Stimulated activated CD8-positive, alpha-beta memory T cell treated with anti-CD3 and anti-CD28 coated beads, Interleukin-15, amount 100 ng/mL, for 1 hour (primary cell): ENCODE measurements at places on chromosomes 7 and 10.

GRCh38 chr10:102004376-102004775, 51.6 kb downstream of the ARMH3 start:
- DNase-seq = no peak

- no peak for DNase-seq
Observed at GRCh38 chr7:121113288-121113687, 124.8 kb downstream of the CPED1 start.

DNA sequence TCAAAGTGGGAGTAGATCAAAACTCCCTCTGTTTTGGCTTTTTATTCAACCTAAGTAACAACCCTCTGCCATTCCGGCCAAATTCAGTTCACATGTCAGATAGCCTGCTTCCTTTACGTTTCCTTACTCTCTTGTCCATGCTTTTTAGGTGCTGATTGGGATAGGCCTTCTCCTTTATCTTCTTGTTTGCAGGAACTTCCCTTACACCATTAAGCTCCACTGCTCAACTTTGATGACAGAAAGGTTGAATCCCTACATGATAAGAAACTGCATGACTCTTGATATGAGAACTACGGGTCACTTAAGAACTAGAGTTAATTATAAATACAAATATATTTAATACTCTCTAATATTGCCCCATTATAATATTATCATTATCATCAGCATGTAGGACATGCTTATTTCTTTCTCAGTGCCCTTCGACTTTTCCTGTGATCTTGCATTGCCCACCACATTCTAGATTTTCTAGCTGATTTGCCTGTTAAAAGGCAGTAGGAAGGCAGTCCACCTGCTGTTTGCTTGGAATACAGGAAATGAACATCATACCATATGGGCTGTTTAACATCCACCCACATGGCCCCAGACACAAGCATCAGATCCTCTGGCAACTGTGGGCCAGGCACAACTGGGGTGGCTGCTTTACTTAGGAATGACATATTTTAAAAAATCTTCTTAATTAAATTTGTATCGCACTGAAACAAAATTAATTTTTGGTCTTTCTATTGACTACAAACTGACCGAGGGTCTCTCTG, 59.7 kb upstream of the CCDC6 start:
- DNase-seq = no peak

DNA sequence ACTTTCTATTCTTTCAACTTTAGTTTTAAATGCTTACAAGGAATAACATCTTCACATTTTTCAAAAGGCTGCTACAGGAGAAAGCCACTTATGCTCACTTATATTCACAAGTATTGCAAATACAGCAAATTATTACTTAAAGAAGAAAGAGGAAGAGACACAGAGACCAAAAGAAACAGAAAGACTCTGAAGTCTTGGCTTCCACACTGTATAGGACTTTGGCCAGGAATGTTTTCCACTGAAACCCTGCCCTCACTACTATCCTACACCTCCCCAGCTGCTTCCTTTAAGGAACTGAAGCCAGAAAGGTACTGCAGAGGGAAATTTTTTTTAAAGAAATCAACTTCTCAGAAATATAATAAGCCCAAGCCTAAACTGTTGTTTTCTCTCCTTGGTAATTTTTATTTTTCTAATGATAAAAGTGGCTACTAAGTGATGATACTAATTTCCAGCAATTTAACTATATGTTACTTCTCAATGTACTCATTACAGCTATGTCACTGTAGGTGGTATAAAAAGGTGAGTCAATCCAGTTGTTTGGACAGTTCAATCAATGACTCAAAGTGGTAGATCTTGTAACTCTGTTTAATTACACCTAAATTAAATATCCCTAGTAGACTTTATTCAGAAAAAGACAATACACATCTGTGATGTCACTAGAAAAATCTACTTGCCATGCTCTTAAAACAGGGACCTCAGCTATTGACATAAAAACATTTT, 231.6 kb downstream of the GRM8 start:
- no peak for DNase-seq

DNA sequence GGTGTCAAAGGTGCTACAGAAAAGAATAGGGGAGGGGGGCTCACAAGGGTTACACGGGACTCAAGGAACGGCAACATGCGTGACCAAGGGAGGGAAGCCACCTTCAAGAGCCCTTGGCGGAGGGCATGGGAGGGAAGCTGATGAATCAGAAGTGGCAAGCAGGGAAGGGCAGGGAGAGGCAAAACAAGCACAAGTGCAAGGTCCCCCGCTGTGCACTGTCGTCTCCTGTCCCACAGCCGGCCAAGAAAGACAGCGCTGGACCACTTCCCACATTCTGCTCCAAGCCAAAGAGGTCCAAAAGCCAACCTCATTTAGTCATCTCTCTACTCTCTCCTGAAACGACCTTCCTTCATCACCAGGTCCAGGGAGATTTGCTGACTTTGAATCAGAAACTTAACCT, 102.7 kb downstream of the CALN1 start:
- no peak for DNase-seq

- no peak for DNase-seq
Observed at GRCh38 chr10:132146271-132146671, 40.5 kb upstream of the DPYSL4 start.

- DNase-seq = no peak
Observed at GRCh38 chr7:26603631-26604030, 260.8 kb downstream of the SKAP2 start.

- no peak for DNase-seq
Observed at GRCh38 chr7:33745934-33746333, 159.4 kb upstream of the BMPER start.

GRCh38 chr10:116255886-116256751, 16.9 kb downstream of the GFRA1 start:
- no peak for DNase-seq

- DNase-seq = no peak
Observed at GRCh38 chr7:90461219-90461618, 8.2 kb upstream of the PTTG1IP2 start.

GRCh38 chr10:114060456-114060855, 16.8 kb downstream of the ADRB1 start:
- no peak for DNase-seq

GRCh38 chr10:47078393-47079203, 167.4 kb downstream of the PTPN20 start:
- DNase-seq = no peak

DNA sequence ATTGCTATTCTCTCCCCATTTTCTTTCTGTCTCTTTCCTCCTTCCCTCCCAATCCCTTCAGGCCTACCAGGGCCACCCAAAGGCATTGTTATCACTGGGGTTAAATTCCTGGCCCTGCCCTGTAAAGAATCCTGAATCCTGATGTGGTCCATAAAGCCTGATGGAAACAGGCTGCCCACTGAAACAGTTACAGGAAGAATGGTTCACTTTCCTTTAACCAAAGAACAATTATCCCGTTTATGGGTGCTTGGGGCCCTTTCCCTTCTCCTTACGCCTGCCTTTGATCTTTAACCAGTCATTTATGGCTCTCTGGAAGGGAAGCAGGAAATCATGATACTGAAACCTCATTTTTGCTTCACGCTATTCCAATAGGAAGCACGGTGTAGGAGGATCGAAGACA, 273.1 kb upstream of the NEBL start:
- DNase-seq = no peak

- no peak for DNase-seq
Observed at GRCh38 chr10:43965033-43965917, 316.6 kb upstream of the ZNF32 start.

- DNase-seq = no peak
Observed at GRCh38 chr7:96330193-96330592, 8.3 kb upstream of the SLC25A13 start.

- no peak for DNase-seq
Observed at GRCh38 chr10:47198221-47198620, 101.8 kb upstream of the GDF10 start.

- DNase-seq = no peak
Observed at GRCh38 chr10:59885430-59886134, 20.8 kb downstream of the CCDC6 start.

- no peak for DNase-seq
Observed at GRCh38 chr10:59838085-59838789, 68.1 kb downstream of the CCDC6 start.

DNA sequence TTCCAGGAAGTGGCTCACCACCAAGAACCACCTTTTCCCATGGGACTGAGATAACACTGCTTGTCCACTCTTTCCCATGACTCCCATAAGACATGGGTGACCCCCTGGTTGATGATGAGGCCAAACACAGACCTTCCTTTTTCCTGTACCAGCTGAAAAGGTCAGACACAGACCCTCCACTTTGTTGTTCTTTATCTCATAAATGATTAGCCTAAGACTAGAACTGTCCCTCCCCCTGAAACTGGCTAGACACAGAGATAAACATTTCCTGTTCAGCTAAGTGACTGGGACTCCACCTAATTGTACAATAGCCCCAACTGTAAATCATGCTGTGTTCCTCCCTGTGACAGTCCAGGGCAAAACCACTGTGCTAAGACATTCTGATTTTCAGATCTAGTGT, 8.2 kb upstream of the NRG3 start:
- DNase-seq = no peak

DNA sequence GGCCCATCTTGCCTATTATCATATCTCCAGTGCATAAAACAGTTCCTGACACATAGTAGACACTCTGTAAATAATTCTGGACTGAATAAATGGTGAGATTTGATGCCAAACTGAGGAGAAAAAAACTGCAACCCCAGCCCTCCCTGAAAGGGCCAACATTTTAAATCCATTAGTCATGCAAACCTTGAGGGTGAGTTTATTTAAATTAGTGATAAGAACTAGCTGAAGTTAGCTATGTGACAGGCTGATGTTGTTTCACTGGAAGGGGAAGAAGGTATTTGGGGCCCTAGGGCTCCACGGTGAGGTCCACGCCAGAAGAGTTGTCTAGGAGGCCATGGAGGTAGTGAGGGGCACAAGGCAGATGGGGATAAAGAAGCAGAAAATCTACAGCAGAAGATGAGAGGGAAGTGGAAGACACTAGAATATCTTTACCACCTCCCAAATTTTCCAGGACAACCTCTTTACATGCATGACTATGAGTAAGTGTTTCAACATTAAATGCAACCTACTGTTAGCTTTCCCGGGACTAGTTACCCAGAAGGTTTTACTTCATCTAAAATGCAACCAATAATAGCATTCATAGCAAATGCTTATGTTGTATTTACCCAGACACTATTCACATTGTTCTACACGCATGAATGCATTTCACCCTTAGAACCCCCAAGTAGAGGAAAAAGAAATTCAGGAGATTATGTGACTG, 183.2 kb upstream of the LYZL1 start:
- DNase-seq = no peak

DNA sequence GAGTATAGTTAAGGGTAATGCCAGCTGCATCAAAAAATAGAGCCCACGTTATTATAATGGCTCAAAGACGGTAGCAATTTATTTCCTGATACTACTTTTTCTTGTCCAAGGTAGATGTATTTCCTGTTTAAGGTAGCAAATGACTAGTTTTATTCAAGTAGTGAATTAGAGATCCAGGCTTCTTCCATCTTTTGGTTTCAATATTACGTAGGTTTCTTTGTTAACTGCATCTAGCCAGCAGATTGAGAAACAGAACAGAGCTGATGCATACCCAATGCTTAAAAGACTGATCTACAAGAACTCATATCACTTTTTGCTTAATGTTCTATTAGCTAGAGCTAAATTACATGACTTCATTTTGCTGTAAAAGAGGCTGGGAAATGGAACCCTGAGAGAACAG, 992.1 kb downstream of the NRG3 start:
- DNase-seq = no peak

- DNase-seq = no peak
Observed at GRCh38 chr7:105613611-105614330, 32.5 kb upstream of the EFCAB10 start.

DNA sequence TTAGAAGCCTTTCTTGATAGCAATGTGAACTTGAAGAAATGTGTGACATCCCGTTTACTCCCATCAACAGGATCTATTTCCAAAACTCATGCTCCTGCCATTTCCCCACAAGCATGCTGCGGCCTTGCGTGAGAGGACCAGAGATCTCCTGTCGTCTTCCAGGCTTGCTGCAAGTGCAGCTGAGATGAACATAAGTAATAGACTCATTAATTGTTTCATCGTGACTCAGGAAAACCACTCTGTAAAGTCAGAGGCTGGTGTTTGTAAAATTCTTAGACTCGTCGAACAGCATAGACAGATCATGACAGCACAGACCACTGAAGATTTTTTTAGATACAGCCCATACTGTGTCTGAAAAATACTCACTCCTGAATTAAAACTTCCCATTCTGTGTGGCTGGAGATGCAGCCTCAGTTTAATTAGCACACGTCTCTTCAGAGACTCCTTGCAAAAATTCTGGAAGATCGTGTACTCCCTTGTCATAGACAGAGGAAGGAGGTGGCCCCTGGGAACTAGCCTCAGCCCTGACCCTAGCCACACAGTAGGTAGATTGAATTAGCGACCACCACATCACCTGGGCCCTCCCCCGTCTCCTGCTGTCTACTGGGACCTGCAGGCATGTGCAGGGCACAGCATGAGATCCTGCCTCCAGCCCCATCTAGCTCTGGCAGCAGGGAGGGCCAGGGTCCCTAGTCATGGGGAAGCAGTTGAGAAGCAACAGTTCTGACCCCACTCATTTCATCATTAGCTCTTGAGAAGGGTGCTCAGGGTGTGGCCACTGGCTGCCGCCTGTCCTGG, 226.0 kb downstream of the CELF2 start:
- no peak for DNase-seq

DNA sequence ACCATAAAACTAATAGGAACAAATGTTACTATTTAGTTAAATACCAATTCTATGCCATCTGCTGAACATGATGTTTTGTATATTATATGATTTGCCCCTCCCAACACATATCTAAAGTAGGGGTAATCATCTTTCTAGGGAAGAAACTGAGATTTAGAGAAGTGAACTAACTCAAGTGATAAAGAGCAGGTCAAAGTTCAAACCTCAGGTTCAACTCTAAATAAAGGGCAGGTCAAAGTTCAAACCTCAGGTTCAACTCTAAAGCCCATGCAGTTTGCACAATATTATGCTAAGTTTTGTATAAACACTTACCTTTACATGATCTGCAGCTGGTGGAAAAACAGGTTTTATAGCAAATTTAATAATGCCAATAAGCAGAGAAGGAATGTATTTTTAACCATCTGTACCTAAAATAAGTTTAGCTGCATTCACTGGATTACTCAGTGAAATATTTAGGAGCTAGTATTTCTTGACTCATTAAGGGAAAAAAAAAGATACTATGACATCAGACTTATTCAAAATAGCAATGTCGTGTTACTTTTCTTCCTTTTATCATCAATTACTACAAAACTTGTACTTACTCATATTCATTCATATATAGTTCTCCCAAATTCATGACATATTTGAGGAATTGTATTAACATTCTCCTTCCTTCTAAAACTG, 1194.3 kb upstream of the CELF2 start:
- no peak for DNase-seq

GRCh38 chr10:77027576-77027975, 610.0 kb downstream of the KCNMA1 start:
- DNase-seq = no peak

GRCh38 chr7:23404546-23405239, 65.6 kb downstream of the IGF2BP3 start:
- DNase-seq = no peak

DNA sequence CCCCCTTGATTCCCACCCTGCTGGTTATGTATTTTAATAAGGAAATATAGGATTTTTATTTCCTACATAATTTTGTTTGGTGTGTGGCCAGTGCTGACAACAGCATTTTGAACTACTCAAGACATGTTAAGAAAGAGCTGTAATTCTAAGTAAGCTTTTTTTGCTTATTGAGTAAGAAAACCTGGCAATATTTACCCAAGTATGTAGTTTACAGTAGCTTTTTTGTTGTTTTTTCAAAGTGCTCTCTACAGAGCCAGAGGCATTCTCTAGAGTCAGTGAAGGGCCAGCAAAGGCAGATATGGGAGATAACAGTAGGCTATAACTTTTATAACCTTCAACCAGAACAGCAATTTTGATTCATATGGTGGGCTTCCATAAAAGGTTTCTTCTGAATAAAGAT, 63.2 kb upstream of the TMEM168 start:
- DNase-seq = no peak

GRCh38 chr10:110273474-110273873, 31.2 kb downstream of the SMNDC1 start:
- no peak for DNase-seq
